ENCODE measurements at places on chromosomes 6 and 20. TPM values are rescaled to one million over a fixed set of nuclear protein-coding genes. Genes with fewer than 3 reads are reported as not detected.

RAB44 gene
- total RNA-seq = not detected

DNA sequence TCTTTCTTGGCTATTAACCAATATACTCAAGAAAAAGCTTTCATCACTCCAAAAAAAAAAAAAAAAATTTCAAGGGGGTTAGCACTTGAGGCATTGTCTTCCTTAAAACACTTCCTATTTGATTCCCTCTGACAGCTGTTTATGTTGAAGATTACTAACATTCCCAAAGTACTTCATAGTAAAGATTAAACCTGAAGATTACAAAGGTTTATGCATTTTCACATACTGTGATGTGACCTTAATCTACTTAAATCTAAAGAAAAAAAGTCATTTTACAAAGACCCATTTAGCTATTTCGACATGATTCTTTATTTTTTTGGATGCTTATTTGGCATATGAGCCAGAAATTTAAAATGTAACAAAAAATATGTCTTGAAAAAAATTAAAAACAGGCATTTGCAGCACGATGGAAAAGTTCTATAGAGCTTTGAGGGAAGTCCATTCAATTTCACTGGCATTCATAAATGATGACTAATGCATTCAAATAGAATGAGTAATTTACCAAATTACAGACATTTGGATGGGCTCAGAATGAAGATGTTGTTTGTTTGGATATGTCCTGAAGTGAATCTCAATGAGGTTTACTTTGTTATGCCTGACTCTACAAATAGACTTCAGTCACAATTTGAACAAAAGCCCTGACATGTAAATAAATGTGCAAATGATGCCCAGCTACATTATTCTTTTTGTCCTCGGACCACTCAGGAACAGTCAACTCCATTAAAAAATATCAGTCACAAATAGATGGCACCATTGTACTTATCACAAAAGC is 674.6 kb upstream of the MARCKS start:
- DNase-seq = no peak

TCF15 gene
- total RNA-seq = not detected

- no peak for DNase-seq
These were observed 14.1 kb downstream of the NFATC2 start for GRCh38 chr20:51528263-51529027.

DNA sequence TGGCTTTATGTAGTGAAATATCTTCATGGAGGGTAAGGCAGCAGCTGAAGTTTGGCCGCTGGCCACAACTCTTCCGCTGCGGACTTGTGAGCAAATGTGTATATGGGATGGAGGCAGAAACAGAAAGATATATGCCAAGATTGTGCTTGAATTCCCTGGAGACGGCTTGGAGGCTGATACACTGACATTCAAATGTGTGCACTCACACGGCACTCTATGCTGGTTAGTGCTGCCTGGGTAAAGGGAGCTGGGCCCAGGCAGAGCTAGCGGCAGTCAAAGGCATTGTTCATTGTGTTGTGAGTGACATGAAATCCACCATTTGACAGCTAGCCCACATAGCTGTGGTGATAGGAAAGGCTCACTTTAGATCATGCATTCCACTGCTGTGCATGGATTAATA is 202.7 kb downstream of the CLIC5 start:
- no peak for DNase-seq

FAM217A gene
- total RNA-seq = not detected

NKAIN2 gene
- 17.8 TPM for total RNA-seq

- no peak for DNase-seq
These were observed 20.8 kb downstream of the SLC24A3 start for GRCh38 chr20:19232997-19233794.

MYL9 gene
- total RNA-seq = 197 TPM

SNAP25 gene
- total RNA-seq = 1.6 TPM

RIMS4 gene
- total RNA-seq = 0.75 TPM

GRCh38 chr6:162602759-162603158 is 124.8 kb downstream of the PRKN start:
- no peak for DNase-seq

DNA sequence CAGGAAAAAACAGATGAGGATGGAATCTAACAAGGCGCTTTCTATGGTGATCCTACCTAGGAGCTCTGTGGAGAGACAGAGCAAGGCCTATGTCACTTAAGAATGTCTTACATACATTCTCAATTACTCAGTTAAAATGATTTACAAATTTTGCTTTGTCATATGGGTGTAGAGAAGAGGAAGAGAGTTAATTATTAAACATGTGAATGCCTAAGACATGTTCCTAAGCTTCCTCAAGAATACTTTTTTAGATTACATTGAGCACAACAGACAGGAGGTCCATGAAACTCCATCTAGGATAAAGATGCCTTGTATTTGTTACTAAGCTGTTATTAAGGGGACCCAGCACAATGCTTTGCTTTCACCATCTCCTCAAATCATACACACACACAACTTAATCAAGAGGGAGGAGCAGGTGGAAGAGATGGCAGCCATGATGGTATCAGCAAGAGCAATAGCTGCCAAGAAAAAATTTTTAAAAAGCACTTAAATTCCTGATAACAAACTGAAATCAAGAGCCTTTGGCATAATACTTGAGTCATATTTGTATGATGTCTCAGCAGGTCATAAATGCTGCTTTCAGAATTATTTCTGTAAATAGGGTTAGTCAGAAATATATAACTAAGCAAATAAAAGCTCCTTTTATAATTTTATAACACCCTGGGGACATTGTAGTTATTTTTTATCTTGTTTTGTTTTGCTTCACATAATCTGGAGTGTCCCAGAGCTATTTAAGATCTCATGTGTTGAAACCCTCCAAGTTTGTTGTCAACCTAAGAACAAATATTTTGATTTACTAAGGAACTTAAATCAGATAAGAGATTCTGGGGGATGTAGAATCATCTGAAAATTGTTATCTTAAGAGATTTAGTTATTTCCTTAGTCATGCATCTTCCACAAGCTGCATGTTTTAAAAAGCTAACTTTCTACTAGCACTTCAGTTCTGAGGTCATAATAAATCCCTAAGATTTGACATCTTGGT is 70.0 kb upstream of the CD2AP start:
- no peak for DNase-seq

GRCh38 chr6:148720897-148721296 is 25.9 kb upstream of the UST start:
- no peak for DNase-seq

DNA sequence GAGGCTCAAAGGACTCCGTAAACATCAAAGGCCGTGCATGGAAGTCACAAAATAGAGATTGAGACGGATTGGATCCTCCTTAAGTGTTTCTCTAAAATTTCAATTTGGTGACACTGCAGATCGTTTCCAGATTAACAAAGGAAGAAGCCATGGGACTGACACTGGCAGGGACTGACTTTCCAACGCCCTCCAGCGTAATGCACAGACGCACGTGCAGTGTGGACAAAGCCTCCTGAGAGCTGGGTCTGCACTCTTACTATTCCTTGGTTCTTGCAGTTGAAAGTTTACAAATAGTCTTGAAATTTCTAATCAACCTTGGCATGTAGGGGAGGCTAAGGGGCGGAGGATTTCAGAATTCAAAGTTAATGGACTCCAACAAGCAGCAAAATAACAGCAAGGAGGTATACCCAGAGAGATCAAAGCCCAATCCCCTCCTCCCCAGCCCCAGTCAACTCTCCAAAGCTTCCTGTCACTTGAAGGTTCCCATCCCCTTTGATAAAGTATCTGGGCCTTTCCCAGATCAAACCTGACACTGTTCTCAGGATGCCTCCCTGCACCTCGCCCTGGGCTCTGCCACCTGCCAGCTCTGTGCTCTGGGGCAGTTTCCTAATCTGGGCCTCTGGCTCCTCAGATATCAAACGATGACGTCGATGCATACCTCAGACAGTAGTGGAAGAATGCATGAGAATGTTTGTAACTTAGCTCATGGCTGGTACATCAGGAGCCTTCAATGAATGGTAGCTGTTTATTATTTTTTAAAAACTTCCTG is 106.5 kb upstream of the TRAF3IP2 start:
- no peak for DNase-seq

GRCh38 chr6:34465531-34466241 is at the start of gene PACSIN1:
Gene PACSIN1, plus strand, starts transcription at chr6:34466076. Its CDS starts 60,230 bp downstream, at chr6:34526306.
- no peak for DNase-seq

OR2H2 gene
- not detected for total RNA-seq

IBTK gene
- total RNA-seq = 28.0 TPM

DNA sequence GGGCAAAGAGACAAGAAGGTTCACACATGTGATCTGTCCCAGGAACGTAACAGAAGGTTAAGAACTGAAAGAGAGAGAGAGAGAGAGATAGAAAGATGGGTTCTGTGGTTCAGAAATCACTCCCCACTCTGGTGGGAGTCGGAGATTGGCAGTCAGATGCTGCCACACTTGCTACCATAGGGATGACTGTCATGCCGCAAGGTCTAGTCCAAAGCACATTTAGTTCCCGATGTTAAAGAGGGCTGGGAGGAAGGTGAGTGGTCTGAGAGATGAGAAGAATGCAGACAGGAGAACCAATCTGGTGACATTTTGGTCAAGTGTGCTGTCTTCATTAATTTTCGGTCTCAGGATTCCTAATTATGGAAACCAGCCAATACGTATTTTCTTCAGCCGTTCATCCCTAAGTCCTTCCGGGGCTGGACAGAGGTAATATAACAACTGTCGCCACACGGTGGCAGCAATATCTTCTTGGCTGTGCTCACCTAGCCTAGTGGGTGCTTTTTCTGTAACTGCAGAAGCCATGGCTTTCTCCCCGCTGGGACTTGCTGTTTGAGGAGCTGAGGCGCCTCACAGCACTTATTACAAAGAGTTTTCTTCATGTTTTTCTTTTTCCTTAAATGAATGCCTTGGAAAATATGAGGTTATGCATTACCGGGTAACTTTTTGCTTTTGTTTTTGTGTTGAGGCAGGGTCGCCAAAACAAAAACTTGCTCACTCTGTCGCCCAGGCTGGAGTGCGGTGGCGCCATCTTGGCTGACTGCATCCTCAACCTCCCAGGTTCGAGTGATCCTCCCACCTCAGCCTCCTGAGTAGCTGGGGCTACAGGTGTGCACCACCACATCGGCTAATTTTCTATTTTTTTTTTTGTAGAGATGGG is 46.0 kb downstream of the SLC35D3 start:
- no peak for DNase-seq

DNA sequence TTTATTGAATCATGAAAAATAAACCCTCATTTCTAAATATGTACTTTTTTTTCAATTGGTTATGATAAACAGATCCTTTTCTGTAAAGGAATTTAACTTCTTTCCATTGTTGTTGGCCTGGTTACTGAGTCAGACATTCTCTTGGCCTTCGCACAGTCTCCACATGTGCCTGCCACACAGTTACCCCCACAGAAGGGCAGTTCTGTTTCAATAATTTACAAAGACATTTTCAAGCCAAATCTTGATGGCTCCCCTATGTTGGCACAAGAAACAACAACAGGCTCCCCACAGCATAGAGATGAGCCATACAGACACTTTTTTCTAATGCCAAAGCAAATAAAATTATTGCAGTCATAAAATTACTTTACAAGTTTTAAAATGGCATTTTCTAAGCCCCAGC is 55.6 kb upstream of the BEND6 start:
- no peak for DNase-seq

MCHR2 gene
- total RNA-seq = not detected

- no peak for DNase-seq
These were observed 253.5 kb downstream of the PTPRK start for GRCh38 chr6:128266946-128267345.

- DNase-seq = no peak
These were observed 136.3 kb downstream of the SULF2 start for GRCh38 chr20:47648943-47649342.

DNA sequence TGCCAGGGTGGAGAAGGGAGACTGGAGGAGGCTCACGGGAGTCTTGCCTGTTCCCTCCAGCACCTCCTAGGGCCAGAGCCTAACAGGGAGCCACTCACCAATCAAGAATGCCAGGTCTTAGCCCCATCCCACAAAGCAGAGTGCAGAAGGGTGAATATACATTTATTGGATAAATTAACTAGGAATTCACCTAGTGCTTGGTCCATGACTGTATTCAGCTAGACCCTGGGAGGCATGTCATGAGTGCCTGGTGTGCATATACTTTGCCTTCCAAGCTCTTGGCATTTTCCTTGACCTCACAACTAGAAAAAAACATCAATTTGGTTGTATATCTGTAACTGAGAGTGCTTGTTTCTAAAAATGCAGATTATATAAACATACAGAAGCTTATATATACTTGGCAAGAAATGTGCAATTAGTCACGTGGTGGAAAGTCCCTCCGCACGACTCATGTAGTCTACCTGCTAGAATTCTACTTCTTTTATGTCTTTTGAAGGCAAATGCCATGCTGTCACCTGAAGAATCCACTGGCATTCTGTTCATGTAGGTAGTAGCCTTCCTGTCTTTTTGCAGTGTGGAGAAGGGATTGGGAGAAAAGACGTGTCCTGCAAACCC is 991.0 kb downstream of the KIF16B start:
- no peak for DNase-seq

- no peak for DNase-seq
These were observed 21.8 kb downstream of the LMBRD1 start for GRCh38 chr6:69774740-69775584.

ADGRG6 gene
- total RNA-seq = 0.51 TPM

- DNase-seq = no peak
These were observed 396.0 kb downstream of the TBC1D32 start for GRCh38 chr6:120938164-120938875.

DNA sequence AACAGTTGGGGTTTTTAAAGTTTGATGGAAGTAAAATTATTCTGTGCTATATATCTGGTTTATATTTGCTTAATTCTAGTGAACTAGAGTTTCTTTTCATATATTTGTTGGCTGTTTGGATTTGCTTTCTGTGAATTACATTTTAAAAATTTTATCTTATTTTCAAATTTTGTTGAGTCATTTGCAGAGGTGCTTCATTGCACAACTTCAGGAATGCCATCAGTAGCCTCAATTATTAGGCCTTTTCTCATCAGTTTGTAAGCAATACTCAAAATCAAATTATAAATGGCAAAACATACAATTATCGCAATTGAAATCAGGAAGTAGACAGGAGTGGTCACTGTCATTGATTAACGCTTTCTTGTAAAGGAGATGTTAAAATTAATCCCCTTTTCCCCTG is 96.9 kb downstream of the UBE3D start:
- DNase-seq = no peak

ULBP1 gene
- total RNA-seq = 11.5 TPM

HDGFL1 gene
- total RNA-seq = not detected

PNPLA1 gene
- total RNA-seq = not detected

CCM2L gene
- not detected for total RNA-seq

DNA sequence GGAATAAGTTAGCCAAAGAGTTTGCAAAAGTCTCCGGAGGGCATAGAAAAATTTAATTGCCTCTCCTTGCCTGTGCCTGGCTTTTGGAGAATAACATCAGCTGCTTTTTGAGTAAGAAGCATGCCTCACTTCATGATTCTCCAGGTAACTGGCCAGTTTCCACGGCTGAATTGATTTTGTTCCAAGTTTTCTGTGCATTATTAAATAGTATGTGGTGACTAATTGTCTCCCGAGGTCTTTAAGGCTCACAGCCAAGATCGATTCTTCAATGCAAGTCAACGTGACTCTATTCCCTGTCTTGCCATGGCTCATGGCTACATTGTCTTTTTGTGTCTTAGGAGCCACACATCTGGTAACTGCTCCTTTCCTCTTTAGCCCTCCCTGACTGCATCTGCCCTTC is 54.2 kb downstream of the CNR1 start:
- no peak for DNase-seq

- DNase-seq = no peak
These were observed 333 bp upstream of the SMIM13 start for GRCh38 chr6:11093376-11093625.

Measured in osteocyte (in vitro differentiated cells).